NCI-H1694 (cell line): ENCODE measurements at places on chromosomes 6 and 20.

- DNase-seq, result no peak
Measured at GRCh38 chr6:143400258-143401067, 50.0 kb downstream of the ADAT2 start.

DNA sequence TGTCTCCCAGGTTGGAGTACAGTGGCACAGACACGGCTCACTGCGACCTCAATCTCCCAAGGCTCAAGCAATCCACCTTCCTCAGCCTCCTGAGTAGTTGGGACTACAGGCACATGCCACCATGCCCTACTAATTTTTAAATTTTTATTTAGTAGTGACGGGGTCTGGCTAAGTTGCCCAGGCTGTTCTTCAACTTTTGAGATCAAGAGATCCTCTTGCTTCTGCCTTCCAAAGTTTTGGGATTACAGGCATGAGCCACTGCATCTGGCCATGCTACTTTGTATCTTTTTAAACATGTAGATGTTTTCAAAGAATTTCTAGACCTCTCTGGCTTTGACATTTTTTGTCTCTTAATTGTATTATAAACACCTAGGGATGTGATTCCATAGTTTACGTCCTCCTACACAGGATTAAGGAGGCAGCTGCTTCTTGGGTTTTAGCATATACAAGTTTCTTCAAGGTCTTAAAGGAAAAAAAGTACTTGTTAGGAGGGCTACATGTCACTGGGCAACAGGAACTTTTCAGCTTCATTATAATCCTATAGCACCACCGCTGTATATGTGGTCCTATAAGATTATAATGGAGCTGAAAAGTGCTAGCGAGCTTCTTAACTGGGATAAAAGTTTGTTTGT lies 1.3 kb downstream of the ADAT2 start:
- no peak for DNase-seq

GRCh38 chr6:25392372-25392771 lies 113.2 kb downstream of the CARMIL1 start:
- DNase-seq, result no peak

GRCh38 chr6:3290149-3290930 lies 31.6 kb downstream of the PSMG4 start:
- DNase-seq, result no peak

GRCh38 chr20:63009988-63010769 lies 3.4 kb upstream of the BHLHE23 start:
- DNase-seq, result no peak

- DNase-seq, result no peak
Measured at GRCh38 chr6:111478064-111478476, 4.9 kb downstream of the REV3L start.

DNA sequence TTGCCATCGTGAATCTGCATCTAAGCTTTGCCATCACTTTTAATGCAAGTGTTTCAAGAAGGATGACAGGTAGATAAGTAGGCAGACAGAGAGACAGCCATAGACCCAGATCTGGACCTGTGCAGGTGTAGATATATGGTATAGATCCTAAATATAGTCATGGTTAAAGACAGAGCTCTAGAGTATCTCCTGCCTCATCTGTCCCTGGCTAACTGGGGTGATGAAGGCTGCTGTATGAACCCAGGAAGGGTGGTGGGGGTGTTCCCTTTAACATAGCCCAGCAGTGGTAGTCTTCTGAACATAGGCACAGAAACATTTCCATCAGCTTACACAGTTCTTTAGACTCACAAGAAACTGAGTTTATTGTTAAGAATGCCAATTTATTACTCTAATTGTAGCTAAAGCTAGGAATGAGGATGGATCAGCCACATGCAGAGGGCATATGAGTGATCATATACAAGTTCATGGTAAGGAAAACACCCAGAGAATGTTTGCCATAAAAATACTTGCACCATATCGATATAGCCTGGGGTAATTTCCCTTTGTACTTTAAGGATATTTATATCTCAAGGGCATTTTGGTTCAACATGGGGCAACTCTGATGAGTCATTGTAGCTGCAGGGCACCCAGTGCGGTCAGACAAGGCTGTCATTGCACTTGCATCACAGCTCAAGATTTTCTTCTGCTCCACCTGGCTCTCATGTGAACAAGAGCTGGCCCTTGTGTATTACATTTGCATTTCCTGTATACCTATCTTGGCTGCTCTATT lies 587.2 kb downstream of the EPM2A start:
- no peak for DNase-seq

DNA sequence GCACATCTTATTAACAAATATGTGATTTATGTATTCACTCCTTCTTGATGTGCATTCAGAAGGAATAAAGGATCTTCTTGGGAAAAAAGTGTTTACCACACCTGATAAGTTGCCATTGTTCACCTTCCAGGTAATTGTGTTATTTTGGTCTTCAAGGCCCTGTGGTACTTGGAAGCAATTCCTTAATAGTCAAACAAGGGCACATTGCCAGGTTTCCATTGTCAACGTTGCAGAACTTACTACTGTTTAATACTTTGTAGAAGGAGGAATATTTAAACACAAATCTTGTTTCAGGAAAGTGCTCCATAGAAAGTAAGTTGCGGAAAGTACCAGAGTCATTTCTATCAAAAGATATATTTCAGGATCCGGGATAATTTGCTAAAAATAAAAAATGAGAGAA lies 129.5 kb upstream of the SGK1 start:
- DNase-seq, result no peak

DNA sequence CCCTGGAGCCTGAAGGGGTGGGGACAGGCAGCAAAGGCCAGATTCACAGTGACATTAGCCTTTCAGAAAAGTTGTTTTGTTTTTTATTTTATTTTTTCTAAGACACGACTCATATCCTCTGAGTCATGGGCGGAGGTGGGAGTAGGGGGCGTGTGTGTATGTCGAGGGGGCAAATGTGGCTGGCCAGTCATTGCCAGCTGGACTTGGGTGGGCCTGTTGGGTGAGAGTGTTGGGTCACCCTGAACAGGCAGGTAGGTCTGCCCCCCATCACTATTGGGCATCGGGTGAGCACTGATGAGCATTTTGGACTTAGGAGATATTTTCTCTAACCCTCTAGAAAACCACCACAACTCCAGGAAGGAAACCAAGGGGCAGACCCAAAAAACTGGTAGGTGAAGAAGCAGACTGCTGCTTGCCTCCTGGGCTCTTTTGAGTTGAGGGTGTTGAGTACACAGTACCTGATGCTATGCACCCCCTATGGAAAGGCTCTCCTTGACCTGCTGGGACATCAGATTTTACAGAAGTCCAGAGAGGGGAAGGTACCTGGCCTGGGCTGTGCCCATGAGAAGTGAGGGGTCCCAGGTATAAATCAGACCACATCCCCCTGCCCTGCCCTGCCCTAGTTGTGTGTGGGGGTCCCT lies 5.6 kb downstream of the SMIM29 start:
- DNase-seq, result no peak

GRCh38 chr6:71892641-71893040 lies 6.3 kb downstream of the RIMS1 start:
- no peak for DNase-seq

GRCh38 chr20:63846128-63846771 lies 15.0 kb upstream of the ABHD16B start:
- DNase-seq, result no peak

GRCh38 chr6:44074439-44074812 lies 52.8 kb downstream of the MRPL14 start:
- DNase-seq, result no peak

GRCh38 chr20:50810063-50810462 lies 15.2 kb downstream of the BCAS4 start:
- DNase-seq, result no peak

DNA sequence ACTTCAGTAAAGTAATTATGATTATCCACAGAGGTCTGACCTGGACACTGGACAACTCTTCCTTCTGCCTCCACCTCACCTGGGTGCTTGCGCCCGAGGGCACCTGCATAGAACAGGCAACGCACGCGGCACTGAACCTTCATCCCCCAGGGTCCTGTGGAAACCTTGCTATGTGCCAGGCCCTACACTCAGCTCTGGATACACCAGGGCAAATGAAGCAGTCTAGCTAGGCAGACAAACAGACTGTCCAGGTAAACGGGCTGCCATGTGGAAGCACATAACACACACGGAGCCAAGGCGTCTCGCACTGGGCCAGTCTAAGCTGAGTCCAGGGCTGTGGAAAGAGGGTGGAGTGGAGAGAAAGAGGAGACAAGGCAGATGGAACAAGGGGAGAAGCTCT lies 109.3 kb upstream of the AFDN start:
- DNase-seq, result no peak

DNA sequence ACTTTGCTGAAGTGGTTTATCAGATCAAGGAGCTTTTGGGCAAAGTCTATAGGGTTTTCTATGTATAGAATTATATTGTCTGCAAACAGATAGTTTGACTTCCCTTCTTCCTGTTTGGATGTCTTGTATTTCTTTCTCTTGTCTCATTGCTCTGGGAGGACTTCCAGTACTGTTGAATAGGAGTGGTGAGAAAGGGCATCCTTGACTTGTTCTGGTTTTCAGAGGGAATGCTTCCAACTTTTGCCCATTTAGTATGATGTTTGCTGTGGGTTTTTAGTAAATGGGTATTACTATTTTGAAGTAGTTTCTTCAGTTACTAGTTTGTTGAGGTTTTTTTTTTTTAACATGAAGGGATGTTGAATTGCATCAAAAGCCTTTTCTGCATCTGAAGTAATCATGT lies 36.1 kb downstream of the KCNS1 start:
- DNase-seq, result no peak

DNA sequence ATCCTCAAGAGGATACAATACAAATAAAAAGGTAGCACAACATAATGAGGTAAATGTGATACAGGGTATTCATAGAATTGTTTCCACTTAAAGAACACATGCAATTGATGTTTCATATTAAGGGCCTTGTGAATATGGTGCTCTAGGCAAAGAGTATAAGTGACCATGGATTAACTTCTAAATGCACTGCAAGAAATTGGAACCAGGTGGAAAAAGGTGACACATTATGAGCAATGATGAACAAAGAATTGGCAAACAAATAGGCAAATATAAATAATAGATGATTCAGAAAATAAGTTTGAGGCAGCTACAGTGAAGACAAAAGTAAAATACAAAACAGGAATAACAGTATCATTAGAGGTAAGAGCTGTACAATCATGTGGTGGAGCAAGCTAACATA lies 192.0 kb downstream of the GRIK2 start:
- DNase-seq, result no peak

DNA sequence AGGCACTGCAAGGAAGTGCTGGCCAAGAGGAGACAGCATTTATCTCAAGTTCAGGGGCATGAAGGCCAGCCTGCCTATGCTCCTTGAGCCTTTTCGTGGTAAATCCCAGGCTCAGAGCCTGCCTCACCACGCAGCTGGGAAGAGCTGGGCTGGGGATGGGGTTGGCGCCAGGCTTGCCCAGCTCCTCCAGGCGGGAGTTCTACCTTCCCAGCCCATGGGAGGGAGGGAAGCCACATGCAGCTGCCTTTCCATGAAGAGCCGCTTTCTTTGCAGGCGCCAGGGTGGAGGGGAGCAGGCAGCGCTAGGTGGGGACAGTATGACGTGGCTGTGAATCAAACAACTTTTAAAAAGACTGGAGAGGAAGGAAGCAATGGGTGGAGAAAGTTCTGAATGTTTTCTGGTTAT lies 19.5 kb upstream of the SIRT5 start:
- no peak for DNase-seq

DNA sequence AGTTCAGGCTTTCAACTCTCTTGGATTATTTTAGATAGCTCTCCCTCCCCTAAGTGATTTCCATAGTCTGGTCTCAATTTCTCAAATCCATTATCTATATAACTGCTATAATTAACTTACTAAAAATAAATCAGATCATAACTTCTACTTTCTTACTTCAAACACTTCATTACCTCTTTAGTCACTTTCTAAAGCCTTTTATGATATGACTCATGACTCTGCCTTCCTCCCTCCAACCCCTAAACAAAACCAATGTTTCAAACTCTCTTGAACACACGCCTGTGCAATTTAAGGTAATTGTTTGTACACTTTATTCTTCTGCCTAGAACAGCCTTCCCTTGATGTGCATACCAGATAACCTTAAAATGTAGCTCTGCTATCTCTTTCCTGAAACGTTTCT lies 100.5 kb downstream of the LMBRD1 start:
- DNase-seq, result no peak

- DNase-seq, result no peak
Measured at GRCh38 chr6:41093729-41094128, 21.0 kb downstream of the NFYA start.

DNA sequence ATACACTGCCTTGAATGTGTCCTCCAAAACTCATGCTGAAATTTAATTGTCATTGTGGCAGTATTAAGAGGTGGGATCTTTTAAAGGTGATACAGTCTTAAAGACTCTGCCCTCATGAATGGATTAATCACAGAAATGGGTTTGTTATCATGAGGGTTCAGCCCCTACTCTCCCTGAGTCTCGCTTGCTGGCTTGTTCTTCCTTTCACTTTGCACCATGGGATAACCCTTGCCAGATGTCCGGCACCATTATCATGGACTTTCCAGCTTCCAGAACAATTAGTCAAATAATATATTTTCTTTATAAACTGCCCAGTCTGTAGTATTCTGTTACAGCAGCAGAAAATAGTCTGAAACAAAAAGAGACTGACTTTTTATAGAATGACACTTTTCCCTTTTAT lies 67.9 kb upstream of the TENT5A start:
- no peak for DNase-seq

DNA sequence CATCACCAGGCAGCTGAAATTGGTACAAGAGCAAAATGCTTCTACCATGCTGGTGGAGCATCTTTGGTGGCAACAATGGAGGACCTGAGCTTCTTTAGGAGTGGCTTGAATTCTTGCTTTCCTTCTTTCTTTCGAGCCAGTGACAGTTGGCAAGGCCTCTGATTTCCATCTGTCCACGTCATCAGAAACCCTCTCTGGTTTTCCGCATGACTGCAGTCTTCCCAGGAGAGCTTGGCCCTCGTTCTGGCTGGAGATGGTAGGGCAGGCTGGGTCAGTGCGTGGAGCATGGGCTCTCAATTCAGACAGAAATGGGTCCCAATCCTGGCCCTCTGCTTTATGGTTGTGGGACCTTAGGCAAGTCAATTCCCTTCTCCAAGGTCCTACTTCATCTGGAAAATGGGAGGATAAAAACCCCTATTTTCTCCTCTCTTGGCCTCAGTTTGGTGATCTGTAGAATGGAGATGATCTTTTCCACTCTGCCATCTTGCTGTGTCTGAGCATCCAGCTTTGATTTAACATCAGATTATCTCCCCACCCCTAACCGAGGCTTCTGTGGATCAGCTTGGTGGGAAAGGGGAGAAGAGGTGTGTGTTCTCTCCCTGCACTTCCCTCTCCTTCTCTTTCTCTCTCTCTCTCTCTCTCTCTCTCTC lies 3.6 kb upstream of the BPIFB1 start:
- no peak for DNase-seq

- DNase-seq, result no peak
Measured at GRCh38 chr6:161108916-161109315, 117.3 kb downstream of the MAP3K4 start.
